ENCODE measurements at places on chromosomes 1 and 21.

- DNase-seq, result peak; percentile 58
Observed at GRCh38 chr1:160428655-160429054, 28.3 kb downstream of the VANGL2 start.

DNA sequence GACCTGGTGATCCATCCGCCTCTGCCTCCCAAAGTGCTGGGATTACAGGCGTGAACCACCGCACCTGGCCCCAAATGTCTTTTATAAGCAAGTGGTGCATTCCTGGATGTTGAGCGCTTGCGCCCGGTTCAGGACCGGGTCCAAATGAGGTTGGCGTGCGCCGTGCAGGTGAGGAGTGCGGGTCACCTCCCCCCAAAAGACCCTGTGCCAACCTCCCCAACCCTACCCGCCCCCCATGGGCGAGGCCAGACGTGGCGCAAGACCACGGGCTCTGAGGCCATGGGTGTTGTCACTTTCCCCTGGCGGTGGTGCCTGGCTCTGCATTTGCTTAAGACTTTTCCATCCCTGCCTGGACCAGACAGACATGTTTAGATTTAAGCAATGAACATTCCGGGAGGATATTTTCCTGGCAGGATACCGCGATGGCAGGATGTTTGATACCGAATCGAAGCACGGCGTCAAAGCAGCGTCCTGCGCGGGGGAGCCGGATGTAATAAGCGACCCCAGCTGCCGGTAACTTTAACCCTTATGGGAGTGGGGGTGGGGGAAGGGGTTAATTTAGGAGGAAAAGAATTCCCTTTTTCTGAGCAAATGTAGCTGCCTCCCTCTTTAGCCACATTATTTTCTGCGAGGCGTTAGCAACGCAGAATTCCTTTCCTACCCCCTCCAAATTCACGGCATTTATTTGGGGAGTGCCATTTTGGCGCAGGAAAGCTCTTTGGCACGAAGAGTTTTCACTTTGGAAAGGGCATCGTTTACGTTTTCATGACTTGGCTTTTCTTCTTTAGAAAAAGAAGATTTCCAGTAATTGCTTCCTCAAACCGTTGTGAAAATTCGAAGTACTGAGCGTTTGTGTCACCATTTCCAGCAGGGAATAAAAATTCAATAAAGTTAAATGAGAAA lies 27.8 kb upstream of the RNF187 start:
- DNase-seq, result peak; percentile 90

DNA sequence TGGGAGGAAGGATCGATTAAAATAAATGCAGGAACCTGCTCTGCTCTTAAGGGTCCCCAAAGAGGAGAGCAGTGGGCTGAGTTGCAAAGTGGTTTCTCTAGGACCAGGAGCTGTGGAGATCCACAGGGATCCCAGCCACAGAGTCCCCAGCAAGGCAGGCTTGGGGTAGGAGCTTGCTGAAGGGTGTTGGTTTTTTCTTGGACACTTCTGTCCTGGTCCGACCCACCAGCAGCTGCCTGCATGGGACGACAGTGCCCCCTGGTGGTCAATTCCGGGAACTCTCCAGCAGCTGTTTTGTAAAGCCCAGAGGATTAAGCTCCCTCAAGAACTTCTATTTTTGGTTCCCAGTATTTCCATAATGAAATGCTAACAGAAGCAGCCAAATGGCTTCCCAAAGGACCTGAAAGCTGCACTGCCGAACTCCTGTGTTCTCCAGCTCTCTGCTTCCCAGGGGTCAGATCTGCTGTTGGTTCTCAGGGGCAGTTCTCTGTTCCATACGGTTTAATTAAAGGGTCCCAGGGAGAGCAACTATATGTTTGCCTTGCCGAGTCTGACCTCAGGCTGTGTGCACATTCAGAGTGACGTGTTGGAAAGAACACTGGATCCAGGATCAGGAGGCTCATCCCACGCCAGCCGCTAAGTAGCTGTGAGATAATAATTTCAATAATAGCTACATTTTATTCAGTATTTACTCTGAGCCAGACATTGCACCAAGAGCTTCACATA lies 23.2 kb downstream of the NENF start:
- DNase-seq, result peak; percentile 80

DNA sequence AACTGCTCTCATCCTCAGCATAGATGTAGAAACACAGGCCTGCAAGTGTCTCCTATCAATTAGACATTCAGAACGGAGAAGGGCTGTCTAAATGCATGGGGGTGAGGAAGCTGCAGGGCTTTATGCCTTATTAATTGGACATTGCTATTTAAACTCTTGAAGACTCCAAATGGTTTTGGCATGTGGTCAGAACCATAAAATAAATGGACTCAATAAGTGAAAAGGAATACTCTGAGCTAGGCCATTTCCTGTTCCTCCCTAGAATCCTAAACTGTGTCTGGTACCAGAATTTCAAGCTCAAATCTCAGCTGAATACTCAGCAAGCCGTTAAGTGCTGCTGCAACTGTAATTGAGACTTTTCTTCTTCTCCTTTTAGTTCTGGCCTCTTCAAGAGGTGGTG lies 80.4 kb upstream of the C1orf87 start:
- no peak for DNase-seq

GRCh38 chr1:1479547-1480487 lies 8.3 kb downstream of the ATAD3B start:
- no peak for DNase-seq

DNA sequence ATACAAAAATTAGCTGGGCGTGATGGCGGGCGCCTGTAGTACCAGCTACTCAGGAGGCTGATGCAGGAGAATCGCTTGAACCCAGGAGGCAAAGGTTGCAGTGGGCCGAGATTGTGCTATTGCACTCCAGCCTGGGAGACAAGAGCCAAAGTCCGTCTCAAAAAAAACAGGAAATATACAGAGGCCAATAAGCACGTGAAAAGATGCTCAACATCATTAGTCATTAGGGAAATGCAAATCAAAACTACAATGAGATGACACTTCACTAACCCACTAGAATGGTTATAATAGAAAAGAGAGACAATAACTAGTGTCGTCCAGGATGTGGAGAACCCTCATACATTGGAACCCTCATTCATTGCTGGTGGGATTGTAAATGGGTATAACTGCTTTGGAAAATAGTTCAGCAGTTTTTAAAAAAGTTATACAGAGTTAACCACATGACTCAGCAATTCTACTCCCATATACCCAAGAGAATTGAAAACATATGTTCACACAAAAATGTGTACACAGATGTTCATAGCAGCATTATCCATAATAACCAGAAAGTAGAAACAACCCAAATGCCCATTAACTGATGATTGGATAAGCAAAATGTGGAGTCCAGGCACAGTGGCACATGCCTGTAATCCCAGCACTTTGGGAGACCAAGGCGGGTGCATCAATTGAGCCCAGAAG lies 6.4 kb upstream of the E2F2 start:
- no peak for DNase-seq

DNA sequence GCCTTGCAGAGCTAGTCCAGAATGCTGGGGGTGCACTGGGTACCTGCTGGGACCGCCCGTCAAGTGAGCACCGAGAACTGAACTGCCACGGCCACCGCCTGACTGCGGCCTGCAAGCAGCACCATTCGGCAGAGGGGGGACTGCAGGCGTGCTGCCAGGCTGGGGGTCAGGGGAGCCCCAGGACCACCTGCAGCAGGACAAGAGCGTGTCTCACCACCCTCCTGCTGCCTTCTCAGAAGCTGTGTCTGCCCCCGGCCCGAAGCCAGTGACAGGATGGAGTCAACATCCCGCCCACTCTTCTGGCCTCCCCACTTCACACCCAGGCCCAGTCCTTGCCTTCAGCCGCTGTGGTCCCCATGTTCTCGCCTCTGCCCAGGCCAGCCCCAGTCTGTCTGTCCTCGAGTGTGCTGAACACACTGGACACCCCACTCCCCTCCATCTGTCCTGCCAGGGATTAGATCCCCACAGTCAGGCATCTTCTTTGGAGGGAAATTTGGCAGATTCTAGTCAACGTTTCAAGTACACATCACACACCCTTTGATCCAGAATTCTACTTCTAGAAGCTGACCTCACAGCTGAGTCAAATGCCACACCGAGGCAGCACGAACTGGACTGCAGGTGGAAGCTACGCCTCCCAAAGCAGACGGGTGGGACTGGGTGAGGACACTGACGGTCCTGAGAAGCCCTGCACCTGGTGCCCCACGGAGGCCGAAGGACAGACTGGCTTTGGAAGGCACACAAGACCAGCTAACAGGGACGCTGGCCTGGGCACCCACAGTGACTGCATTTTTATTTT lies 26.0 kb downstream of the PTTG1IP start:
- DNase-seq, result no peak

- no peak for DNase-seq
Observed at GRCh38 chr1:5119366-5120234, 465.2 kb downstream of the AJAP1 start.

DNA sequence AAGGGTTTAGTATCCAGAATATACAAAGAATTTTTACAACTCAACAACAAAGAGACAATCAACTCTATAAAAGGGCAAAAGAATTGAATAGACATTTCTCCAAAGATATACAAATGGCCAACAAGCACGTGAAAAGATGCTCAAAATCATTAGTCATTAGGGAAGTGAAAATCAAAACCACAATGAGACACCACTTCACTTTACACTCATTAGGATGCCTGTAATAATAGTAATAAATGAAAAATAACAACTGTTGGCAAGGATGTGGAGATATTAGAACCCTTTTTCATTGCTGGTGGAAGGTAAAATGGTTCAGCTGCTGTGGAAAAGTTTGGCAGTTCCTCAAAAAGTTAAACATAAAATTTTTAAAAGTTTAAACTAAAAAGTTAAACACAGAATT lies 7.0 kb upstream of the ABCD3 start:
- DNase-seq, result no peak

GRCh38 chr1:199778324-199778955 lies 249.1 kb upstream of the NR5A2 start:
- DNase-seq, result peak; percentile 48

- no peak for DNase-seq
Observed at GRCh38 chr1:81672766-81673165, 128.0 kb upstream of the ADGRL2 start.

GRCh38 chr1:109327285-109327684 lies 20.5 kb upstream of the MYBPHL start:
- no peak for DNase-seq

DNA sequence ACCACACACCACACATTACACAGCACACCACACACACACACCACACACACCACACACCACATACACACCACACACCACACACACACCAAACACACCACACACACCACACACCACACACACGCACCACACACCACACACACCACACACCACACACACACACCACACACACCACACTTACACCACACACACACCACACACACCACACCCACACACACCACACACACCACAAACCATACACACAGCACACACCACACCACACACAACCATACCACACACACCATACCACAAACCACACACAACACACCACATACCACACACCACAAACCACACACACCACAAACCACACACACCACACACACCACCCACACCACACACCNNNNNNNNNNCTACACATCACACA lies 40.9 kb upstream of the SIK1 start:
- no peak for DNase-seq

Data from ACHN (cell line).